ENCODE measurements at places on chromosomes 4 and X. TPM values are rescaled to one million over a fixed set of nuclear protein-coding genes. Genes with fewer than 3 reads are reported as not detected.
A peak's percentile ranks its signal among the peaks of the same experiment; 100 is the strongest.

NUDT11 gene
- polyA plus RNA-seq = 13.6 TPM

XAGE1A gene
- not detected for polyA plus RNA-seq

- no peak for DNase-seq
These were observed 240.6 kb downstream of the PABPC4L start for GRCh38 chr4:133960975-133961374.

- peak; percentile 88 for DNase-seq
These were observed 64.8 kb downstream of the TSC22D3 start for GRCh38 chrX:107710617-107711391.

DNA sequence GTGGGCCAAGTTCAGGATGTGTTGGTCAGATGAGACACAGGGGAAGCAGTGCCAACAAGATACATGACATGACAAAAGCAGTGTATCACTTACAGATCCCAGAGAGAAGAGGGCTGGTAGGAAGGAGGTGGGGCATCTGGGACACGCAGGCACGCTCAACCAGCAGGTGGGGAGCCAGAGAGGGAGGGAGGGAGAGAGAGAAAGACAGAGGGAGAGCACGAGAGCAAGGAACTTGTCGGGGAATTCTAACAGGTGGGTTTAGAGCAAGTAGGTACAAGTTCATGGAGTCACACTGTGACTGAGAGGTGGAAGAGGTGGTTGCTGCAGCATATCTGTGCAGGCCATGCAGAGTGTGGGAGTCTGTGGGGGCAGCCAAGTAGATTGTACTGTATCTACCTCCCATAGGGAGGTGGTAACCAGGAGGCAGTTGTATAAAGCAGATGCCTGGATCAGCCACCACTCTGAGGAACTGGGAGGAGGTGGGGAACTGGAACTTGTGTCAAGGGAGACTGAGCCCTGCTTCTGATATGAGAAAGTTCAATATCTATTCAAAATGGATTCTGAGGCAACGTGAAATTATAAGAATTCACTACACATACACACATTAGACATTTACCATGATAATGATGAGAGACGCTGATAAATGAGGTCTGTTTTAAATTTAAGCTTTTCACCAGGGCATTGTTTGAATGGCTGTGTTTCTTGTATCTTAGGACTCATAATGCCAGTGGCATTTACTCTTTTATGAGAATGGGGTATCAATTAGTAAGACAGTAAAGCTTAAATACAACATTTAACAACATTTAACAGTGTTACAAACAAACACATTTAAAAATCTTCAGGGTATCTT is 43.7 kb downstream of the BBS12 start:
- DNase-seq = peak; percentile 60
